ENCODE measurements at places on chromosomes 12 and 14. TPM values are rescaled to one million over a fixed set of nuclear protein-coding genes. Genes with fewer than 3 reads are reported as not detected.
A peak's percentile ranks its signal among the peaks of the same experiment; 100 is the strongest.

DNA sequence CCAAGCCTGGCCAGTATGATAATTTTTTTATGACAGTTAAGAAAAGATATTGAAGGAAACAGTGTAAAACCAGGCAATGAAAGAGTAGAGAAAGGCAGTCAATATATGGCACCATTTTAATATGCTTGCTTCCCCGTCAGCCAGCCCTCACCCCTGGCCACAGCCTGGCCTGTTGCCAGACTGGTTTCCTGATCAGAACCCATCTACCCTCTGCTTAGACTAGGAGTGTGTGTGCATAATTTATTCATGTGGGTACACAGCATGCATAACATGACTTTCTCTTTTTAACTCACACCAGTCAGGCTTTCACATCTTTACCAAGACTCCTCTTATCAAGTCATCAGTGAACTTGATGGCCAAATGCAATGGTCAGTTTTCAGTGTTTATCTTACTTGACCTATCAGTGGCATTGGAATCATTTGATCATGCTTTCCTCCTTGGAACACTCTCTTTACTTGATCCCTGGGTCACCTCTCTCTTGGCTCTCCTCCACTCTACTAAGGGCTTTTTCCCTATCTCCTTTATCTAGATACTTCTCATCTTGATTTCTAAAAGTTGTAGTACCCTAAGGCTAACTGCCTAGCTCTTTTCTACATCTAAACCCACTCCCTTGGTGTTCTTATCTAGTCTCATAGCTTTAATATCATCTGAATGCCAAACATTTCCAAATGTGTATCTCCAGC is 10.0 kb upstream of the GPR19 start:
- DNase-seq: no peak

Gene GLS2
- not detected for total RNA-seq

DNA sequence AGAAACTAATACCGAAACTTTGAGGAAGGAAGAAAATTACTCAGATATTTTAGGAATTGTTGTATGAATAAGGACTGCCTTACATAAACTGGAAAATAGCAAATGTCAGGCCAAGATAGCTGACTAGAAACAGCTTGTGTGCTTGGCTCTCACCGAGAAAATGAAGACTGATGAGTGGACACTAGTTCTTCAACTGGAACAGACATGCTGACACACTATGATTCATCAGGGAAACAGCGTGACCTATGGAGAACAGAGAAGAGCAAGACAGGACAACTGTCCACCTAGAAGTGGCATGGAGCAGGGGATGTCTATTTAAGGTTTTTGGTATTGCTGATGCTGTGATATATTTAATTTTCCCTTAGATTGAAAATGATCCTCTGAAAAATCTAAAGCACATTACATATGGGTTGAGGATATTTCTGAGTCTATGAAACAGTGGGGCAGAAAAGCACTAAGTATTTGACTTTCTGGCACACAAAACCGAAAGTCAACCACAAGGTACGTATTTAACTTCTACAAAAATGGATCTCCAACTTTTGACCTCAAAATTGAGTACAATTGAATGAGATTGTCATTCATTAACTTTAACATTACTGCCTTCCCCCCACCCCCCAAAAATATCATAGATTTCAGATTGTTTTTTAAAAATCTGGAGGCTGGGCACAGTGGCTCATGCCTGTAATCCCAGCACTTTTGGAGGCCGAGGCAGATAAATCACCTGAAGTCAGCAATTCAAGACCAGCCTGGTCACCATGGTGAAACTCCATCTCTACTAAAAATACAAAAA is 863.2 kb downstream of the LRFN5 start:
- no peak for DNase-seq

- DNase-seq: no peak
Observed at GRCh38 chr14:105486974-105487448, 325 bp downstream of the CRIP1 start.

GRCh38 chr14:104536942-104537612 is 42.5 kb upstream of the C14orf180 start:
- DNase-seq: peak; percentile 77

DNA sequence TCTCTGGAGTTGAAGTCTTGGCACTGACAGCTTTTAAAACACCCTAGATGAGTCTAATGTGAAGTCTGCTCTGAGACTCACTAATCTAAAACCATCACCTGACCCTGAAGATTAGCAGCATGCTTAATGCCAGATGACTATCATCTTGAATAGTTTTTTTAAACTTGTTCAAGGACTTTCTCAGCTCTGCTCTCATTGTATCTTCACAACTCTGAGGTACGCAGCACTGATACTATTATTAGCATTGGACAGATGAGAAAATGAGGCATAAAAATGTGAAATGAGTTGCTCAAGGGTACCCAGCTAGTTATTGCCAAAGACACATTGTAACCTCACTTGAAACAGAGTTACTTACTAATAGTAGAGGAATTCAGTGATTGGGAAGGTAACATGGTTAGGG is 4.8 kb downstream of the SLC38A1 start:
- no peak for DNase-seq

Measured in A172 (cell line).